ENCODE measurements at places on chromosomes 11 and 22.
A peak's percentile ranks its signal among the peaks of the same experiment; 100 is the strongest.

DNA sequence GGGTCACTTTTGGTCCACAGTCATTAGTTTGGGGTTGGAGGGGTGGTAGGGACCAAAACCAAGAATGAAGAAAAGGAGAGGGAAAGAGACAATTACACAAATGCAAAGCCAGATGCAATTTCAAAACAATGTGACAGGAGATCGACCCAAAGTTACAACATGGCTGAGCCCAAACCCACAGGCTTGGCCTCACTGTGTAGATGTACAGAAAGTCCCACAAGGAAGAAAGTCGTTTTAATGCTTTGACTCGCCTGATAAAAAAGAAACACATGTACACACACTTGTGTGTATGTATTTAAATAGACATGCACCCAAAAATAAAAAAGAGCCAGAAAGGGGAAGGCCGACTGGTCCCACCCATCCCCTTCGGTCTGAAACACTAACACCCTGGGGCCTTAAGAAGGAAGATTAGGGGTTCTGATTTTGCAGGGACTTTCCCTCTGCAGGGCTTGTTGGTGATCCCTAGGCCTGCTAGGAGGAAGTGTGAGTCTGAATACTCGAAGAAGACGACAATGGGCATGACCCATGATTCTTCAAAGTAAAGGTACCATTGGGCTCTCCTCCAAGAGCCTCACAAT is 104.1 kb downstream of the ETS1 start:
- peak; percentile 92 for DNase-seq

DNA sequence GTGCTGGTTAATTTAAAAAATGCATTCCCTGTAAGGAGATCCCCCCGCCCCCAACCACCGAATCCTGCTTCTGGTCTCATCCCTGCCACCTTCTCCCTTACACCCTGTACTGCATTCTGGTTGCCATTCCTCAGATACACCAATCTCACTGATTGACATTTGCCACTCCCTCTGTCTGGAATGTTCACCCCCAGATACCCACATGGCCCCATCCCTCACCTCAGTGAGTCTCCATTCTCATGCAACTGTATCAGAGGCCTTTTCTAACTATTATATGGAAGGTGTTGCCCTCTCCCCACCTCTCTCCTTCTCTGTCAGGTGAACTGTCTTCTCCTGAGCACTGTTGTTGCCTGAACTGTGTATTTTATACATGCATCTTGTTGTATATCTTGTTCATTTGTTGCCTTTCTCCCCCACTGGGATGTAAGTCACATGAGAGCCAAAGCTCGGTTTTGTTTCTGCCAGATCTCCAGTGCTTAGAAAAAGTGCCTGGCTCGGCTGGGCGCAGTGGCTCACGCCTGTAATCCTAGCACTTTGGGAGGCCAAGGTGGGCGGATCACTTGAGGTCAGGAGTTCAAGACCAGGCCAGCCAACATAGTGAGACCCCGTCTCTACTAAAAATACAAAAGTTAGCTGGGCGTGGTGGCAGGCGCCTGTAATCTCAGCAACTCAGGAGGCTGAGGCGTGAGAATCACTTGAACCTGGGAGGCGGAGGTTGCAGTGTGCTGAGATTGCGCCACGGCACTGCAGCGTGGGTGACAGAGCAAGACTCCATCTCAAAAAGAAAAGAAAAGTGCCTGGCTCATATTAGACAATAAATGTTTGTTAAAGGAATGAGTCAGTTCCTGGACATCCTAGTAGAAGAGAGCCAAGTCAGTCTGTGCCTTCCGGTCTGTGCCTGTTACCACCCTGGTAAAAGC is 61.0 kb downstream of the TNRC6B start:
- DNase-seq, result no peak

DNA sequence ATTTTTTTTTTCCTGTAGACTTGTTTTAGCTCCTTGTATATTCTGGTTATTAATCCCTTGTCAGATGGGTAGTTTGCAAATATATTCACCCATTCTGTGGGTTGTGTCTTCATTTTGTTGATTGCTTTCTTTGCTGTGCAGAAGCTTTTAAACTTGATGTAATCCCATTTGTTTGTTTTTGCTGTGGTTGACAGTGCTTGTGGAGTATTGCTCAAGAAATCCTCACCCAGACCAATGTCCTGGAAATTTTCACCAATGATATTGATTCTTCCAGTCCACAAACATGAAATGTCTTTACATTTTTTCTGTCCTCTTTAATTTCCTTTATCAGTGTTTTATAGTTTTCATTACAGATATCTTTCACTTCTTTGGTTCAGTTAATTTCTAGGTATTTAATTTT is 55.6 kb upstream of the MRGPRX1 start:
- no peak for DNase-seq

- no peak for DNase-seq
Observed at GRCh38 chr11:68159161-68159560, 38.0 kb upstream of the CHKA start.

GRCh38 chr11:74783241-74783871 is 34.7 kb downstream of the RNF169 start:
- peak; percentile 96 for DNase-seq

GRCh38 chr11:108543316-108543964 is 45.3 kb upstream of the POGLUT3 start:
- DNase-seq, result no peak

DNA sequence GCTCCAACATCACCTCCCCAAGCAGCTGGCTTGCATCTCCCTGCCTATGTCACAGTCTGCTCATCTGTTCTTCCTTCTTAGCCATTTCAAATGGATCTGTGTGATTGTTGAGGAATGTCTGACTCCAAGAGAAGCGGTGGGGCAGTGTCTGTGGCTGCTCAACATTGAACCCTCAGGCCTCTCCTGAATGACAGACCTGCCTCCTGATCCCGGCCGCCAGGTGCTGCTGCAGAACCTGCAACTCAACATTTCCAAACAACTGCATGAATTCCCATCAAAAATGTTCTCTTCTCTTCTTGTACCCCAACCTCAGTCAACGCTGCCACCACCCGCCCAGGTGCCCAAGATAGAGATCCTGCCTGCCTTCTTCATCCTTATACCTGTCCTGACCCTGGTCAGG is 132.5 kb downstream of the FBXO7 start:
- DNase-seq, result no peak

GRCh38 chr11:61682906-61683675 is 2.9 kb downstream of the DAGLA start:
- no peak for DNase-seq

- DNase-seq, result no peak
Observed at GRCh38 chr11:38323961-38324761, 1726.1 kb upstream of the RAG2 start.

- no peak for DNase-seq
Observed at GRCh38 chr11:83816572-83817187, 530.5 kb upstream of the CCDC90B start.

GRCh38 chr11:46149826-46150225 is 28.6 kb upstream of the PHF21A start:
- no peak for DNase-seq

DNA sequence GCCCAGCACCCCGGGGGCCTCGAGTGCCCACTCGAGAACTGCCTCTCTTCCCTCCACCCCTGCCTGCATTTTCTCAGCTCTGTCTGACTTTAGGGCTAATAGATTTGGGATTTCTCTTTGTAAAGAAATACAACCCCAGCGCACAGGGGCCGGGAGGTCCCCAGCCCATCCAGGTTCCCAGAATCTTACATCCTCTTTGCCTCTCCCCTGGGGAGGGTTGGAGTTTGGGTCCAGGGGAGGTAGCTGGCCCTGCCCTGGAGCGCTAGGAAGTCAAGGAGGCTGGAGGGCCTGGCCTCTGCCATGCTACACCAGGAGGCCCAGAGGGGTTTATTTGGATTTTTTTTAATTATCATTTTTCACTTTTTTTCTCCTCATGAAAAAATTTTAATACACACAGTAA is 65.7 kb upstream of the LMO1 start:
- no peak for DNase-seq

- DNase-seq, result no peak
Observed at GRCh38 chr11:70882716-70883085, 369.7 kb downstream of the SHANK2 start.

GRCh38 chr11:17406082-17406817 is 17.8 kb upstream of the KCNJ11 start:
- DNase-seq, result no peak

- no peak for DNase-seq
Observed at GRCh38 chr11:126189109-126189929, 22.1 kb downstream of the RPUSD4 start.

DNA sequence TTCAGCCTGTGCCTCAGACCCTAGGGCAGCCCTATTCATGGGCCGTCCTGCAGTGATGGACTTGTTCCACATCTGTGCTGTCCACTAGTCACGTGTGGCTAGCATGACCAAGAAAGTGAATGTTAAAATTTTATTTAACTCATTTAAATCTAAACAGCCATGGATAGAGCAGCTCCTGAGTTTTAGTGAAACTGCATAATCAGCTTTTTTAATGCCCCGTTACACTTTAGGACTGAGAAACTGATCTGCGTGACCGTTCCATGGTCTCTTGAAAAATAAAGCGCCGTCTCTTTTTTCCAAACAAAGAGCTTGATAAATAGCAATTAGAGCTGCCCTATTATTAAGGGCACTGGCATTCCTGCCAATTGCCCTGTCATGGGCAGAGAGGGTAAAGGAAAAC is 76.5 kb upstream of the SNX19 start:
- DNase-seq, result no peak

DNA sequence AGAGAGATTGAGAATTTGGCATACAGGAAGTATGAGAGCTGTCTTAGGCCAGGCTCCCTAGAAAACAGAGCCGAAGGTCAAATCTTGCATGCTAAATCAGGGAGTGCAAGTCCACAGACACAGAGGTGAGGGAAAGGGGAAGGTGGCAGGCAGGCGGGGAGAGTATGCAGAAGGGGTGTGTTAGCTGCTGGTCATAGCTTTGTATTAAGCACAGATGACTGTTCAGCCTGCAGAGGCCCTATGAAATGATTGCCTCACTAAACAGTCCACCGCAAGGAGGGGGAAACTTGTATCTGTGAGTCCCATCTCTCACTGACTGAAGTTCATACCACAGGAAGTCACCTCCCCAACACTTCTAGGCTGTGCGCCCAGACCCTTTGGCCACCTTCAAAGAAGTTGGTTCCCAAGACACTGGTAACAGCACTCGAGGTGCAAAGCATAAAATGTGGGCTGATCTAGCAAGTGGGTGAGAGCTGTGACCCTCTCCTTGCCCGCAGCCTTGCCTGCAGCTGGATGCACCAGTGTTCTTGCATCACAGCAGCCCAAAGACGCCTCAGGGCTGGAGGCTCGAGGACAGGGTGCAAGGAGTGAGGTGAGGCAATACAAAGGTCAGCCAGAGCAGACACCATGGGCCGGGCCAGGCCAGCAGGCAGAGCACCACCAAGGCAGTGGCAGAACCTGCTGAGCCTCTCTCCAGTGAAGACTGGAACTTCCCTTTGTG is 115.3 kb upstream of the TBCEL start:
- peak; percentile 74 for DNase-seq

GRCh38 chr11:121575250-121575962 is 122.6 kb upstream of the SORL1-AS1 start:
- peak; percentile 99 for DNase-seq

- no peak for DNase-seq
Observed at GRCh38 chr11:120136356-120136755, 1.6 kb downstream of the TRIM29 start.
